ENCODE measurements at places on chromosomes 12 and 14.

- DNase-seq, result no peak
These were observed 241.9 kb downstream of the PPFIA2 start for GRCh38 chr12:81517296-81517695.

DNA sequence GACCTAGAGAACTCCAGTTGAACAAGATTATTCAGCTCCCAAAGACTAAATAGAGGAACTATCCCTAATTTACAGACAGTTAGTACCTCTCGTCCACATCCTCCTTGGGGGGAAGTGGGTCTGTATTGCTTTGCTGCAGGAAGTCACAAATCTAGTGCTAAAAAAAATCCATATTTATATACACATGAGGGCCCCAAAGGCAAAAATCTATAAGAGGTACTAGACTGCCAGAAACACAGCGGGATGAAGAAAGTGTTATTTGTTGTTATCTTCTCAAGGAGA is 190.1 kb downstream of the TTC8 start:
- DNase-seq, result no peak

- peak; percentile 67 for DNase-seq
These were observed 4.6 kb downstream of the MTRFR start for GRCh38 chr12:123237646-123238329.

- no peak for DNase-seq
These were observed at the start of gene SOX5 for GRCh38 chr12:23949348-23950209. SOX5 (minus strand) TSS chr12:23949670; CDS start chr12:23949601, 69 bp downstream.

DNA sequence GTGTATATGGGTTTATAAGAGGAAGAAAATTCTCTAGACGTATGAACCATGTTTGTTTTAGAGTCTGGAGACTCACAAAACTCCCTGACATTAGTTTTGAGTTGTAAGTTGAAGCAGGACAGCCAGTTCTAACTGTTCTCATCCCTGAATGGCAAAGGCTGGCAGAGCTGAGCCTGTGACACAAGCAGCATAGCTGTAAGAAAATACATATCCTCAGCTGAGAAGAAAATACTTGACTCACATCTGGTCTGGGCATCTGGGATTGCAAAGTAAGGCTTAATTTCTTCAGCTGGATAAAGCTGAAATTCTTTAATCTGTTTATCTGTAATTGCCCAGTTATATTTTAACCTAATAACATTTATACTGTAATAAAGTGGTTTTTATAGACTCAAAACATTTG is 156.3 kb downstream of the PELI2 start:
- DNase-seq, result no peak

- no peak for DNase-seq
These were observed 505.1 kb downstream of the NELL2 start for GRCh38 chr12:44370982-44371381.

GRCh38 chr14:104893435-104894207 is 28.6 kb downstream of the CEP170B start:
- no peak for DNase-seq

DNA sequence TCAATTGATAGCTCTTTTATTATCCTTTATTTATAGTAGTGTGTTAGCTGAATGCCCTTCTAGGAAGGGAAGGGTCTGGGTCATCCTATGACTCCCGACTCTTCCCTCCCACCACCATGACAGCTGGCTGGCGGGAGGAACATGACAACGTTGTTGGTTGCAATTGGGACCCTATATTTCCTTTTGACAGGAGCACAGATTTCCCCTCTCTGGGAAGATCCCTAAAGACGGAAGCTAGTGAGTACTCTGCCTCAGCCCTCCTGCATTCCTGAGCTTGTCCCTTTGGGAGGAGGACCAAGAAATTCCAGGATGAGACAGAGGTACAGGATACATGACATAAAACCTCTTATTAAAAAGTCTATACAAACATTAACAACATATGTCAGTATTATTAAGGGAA is 485.4 kb downstream of the NAV3 start:
- no peak for DNase-seq

DNA sequence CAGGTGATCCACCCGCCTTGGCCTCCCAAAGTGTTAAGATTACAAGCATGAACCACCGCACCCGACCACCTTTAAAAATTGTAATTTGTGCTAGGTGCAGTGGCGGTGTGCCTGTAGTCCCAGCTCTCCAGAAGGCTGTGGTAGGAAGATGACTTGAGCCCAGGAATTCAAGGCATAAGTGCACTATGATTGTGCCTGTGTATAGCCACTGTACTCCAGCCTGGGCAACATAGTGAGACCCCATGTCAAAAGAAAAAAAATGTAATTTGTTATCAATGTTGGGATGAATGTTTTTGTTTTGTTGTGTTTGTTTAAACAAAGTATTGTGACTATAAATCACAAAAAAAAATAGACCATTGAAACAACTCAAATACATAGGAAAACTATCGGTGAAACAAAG is 43.1 kb upstream of the NAP1L1 start:
- DNase-seq, result no peak

- no peak for DNase-seq
These were observed 669 bp upstream of the PKP2 start for GRCh38 chr12:32897281-32897610.

- DNase-seq, result no peak
These were observed 7.7 kb upstream of the TRAFD1 start for GRCh38 chr12:112117685-112118084.

DNA sequence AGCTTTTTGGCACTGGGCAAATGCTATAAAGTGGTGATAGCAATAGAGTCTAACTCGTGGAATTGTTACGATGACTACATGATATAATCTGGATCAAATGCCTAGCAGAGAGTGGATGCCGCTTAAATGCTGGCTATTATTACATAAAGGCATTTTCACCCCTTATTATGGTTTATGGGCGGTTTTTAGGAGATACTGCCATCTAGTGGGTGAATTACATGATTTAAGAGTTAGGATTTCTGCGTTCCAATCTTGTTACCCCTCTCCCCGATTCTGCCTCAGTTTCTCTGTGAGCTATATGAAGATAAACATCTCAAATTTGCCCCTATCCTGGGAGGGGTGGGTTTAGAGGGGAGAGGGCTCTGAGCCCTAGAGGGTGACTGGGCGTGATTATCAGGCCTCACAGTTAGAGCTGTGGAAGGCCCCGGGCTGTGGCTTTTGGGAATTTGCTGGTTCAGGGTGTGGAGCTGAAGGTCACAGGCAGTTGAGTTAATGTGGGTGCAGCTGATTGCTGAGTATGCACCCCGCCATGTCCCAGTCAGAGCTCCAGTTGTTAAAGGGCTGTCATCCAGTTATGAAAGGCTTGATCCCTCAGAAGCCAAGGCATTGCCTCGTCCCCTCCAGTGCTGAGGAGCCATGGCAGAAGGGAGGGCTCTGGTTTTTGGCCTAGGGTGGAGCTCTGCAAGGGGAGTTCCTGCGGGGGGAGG is 14.4 kb downstream of the CLSTN3 start:
- no peak for DNase-seq

- no peak for DNase-seq
These were observed 36.3 kb downstream of the PRKAB1 start for GRCh38 chr12:119704065-119704747.

- DNase-seq, result no peak
These were observed 321.1 kb downstream of the NOVA1 start for GRCh38 chr14:26276757-26277156.

DNA sequence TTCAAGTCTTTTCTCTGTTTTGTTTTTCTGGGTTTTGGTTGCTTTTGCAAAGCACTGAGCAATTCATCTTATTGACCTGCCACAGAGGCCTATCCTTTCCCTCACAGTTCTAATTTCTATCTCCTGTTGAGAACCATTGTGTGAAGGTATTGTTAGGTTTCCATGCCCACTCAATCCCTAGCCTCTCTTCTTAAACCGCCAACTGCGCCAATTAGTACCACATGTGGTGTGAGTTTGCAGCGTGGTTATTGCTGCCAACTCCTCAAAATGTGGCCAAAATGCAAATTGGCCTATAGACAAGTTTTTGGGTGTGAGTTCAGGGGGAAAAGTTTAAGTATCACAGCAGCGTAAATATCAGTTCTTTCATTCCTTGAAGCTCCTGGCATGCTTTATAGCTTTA is 232.6 kb downstream of the FLRT2 start:
- DNase-seq, result no peak

DNA sequence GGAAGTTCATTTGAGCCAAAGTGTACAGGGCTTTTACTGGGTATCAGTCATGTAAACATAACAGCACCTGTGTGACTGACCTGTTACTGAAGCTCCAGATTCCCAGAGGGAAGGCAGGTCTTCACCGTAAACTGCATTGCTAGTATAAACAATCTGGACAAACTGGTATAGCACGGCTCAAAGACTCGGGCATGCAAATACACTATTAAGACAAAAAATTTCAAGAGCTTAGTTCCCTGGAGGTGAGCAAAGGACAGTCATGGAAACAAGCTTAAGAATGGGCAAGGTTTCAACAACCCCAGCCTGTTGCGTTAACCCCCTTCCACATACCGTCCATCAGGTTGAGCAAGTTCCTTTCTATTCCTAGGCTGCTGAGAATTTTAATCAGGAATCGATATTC is 9.4 kb downstream of the PARP11 start:
- DNase-seq, result no peak

- no peak for DNase-seq
These were observed 2.8 kb upstream of the CNIH1 start for GRCh38 chr14:54443981-54444380.

All from activated naive CD4-positive, alpha-beta T cell (primary cell).